ENCODE measurements at places on chromosomes 1 and 21.

GRCh38 chr1:119914071-119914470, 17.8 kb upstream of the ADAM30 start:
- no peak for DNase-seq

- no peak for DNase-seq
These were observed 91.1 kb downstream of the RUNX1 start for GRCh38 chr21:34958040-34958439.

- no peak for DNase-seq
These were observed 13.4 kb downstream of the LAPTM5 start for GRCh38 chr1:30744060-30744756.

DNA sequence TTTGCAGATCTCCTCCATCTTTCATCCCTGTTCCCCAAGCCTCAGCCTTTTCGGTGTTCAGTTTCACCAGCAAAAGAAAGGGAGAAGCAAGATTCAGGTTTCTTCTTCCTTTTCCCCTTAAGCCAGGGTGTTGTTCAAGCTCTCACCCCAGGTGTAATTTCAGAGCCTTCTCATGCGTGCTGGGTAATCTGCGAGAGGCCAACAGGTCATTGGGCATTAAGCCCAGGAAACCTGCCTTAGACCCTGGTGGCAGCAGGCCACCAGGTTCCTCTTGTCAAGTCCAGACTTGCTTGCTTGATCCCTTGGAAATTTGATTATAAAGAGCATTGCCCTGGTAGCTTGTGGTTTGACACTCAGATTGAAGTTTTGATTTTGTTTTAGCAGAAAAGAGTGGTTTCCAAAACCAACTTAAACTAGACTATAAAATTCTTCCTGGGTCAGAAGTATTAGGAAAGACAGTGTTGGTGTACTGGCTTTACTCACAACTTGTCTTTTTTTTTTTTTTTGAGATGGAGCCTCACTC, 6.9 kb downstream of the AKR1A1 start:
- no peak for DNase-seq

DNA sequence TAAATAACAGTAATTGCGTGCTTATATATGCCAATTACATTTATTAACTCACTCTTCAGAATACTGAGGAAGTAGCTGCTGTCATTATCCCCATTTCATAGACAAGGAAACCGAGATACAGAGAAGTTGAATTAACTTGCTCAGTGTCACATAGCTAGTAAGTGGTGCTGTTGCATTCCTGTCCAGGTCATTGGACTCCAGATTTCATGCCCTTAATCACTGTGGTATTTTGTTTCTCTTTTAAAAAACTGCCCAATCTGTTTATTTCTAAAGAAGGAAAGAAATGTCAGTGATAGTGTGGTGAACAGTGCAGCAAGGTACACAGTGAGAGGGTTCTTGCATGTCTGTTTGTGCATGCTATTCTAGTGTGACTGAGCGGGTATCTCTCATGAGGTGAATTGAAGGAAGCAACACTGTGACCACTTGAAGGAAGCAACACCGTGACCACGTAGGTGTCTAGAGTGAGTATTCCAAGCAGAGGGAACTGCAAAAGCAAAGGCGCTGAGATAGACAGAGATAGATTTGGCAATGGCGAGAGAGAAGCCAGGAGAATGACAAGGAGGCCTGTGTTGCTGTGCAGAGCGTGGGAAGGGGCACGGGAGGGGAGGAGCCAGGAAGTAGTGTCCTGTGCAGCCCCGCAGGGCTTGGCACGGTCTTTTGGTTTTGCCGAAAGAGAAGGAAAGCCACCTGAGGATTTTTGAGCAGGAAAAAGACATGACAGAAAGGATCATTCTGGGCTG, 95.9 kb downstream of the CAMTA1 start:
- no peak for DNase-seq

DNA sequence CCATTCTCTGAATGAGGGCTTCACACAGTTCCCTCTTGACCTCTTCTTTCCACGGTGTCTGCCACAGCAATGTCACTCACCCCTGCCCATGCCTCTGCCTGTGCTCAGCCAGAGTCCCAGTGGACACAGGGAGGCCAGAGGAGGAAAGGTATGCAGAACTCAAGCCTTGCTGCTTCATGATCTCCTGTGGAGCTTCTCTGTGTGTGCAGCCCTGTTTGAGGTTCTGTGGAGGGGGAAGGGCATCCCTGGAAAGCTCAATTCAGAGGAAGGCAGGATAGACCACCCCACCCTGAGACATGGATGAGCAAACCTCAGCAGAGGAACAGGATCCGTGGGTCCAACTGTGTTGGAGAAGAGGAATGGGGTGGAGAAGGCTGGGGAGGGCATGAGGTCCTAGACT, 2.0 kb downstream of the HCN3 start:
- no peak for DNase-seq

GRCh38 chr1:23756676-23757075, 13.4 kb downstream of the ELOA start:
- no peak for DNase-seq

GRCh38 chr21:14603202-14603601, 57.1 kb upstream of the SAMSN1 start:
- no peak for DNase-seq

GRCh38 chr1:202201266-202201665, 7.7 kb downstream of the LGR6 start:
- no peak for DNase-seq

GRCh38 chr21:39093526-39093925, 89.7 kb downstream of the PSMG1 start:
- no peak for DNase-seq

DNA sequence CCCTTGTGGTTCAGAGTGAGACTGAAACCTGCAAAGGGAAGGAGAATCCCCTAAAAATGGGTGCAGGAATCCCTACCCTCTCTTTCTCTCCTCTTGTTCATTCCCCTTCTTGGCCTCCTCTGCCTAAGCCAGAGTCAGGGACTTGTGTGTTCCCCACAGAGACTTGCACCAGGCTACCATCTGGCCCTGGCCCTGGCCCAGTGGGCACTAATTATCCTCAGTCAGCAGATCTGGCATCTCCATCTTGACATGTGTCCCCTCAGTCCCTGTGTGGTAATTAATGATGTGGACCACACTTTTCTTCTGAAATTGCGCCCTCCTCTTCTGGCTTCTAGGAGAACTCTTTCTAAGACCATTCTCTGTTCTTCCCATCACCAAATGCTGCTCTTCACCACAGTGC, 354.4 kb downstream of the SETD4 start:
- DNase-seq: no peak

GRCh38 chr1:26537951-26538352, 8.4 kb downstream of the RPS6KA1 start:
- DNase-seq: no peak

- DNase-seq: no peak
These were observed 109.1 kb upstream of the HOOK1 start for GRCh38 chr1:59705466-59706302.

DNA sequence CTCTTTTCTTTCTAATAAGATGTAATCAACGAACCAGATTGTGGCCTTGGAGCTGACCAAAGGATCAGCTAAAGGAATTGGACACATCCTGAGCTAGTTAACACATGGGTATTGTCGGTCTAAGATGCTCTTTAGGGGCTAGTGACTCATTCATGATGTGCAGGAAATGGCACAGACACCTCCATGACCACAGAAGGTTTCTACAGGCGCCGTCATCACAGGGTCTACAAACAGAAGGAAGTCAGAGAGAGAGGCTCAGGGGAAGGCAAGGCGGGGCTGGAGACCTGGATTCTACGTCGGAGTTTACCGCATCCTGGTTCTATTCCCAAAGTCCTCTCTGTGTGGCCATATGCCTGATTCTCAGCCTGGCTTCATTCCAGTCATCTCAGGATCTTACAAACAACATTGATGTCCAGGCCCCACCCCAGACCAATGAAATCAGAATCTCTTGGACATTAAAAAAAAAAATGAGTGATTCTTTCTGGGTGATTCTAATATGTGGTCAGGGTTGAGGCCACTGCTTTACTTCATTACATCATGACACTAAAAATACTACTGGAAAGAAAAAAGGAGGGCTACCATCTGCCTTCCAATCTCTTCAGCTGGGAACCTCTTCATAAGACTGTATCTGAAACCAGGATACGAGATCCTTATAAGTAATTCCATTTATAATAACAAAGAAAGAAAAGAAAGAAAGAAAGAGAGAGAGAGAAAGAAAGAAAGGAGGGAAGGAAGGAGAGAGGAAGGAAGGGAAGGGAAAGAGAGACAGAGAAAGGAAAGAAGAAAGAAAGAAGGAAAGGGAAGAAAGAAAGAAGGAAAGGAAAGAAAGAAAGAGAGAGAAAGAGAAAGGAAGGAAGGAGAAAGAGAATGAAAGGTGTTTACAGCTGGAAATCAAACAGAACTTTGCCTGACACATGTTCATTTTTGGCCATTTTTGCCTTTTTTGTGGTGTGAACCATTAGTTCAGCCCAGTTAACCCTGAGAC, 11.6 kb upstream of the KCNJ15 start:
- peak; percentile 6 for DNase-seq

- DNase-seq: no peak
These were observed 860 bp upstream of the SHCBP1L start for GRCh38 chr1:182953826-182954225.

GRCh38 chr1:35539824-35540261, 17.4 kb downstream of the KIAA0319L start:
- no peak for DNase-seq

- DNase-seq: no peak
These were observed 34.0 kb upstream of the CRNN start for GRCh38 chr1:152448095-152448494.

- no peak for DNase-seq
These were observed 193.9 kb downstream of the CAMTA1 start for GRCh38 chr1:6979003-6979613.

DNA sequence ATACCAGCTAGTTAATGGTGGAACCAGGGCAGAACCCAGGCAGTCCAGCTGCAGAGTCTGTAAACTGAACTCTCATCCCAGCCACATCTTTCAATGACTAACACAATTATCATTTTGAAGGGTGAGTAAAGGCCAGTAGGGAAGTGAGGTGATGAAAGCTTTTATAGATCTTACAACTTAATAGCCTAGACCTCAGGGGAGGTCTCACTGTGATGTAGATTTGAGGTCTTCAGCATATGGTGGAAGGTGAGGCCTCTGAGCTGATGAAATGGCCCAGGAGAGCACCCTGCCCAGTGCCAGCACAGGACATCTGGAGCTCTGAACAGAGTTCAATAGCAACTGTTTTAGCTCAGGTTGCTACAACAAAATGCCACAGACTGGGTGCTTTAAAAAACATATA, 44.8 kb upstream of the POU2F1 start:
- no peak for DNase-seq

- no peak for DNase-seq
These were observed 5.9 kb downstream of the PHLDA3 start for GRCh38 chr1:201463071-201463552.

DNA sequence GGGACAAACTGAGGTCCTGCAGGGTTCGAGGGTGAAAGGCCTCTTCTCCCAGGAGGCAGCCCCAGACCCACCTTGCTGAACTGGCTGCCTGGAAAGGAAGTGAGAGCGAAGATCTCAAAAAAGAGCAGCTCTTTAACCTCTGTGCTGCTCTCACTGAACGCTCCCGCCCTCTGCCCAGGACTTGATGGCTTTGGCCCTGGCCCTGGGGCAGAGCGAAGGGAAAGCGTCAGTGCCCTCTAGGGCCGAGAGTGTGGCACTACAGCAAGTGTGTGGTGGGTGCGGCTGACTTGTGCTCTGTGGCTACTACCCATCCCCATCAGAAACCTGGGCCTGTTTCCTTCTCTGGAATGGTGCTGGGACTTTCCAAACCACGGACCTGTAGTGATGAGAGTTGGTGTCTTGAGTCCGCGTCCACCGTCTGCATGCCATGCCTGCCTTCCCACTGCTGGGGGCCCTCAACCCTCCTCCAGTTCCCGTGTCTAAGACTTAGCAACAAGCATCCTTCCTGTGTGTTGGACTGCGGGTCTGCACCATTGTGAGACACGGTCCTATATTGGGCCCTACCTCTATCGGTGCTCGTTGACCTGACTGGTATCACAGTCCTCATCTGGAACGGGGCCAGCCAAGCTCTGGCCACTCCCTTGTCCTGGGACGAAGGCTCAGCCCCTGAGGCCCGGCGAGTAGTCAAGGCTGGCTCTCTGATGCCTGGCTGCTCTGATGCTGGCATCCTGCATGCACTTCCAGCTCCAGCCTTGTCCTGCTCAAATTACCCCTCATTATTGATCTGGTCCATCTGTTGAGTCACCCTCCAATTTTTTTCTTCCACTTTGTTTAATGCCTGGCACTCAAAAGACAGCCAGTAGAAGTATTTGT, 180.3 kb downstream of the DISC1 start:
- no peak for DNase-seq

GRCh38 chr21:39656209-39656608, 43.5 kb downstream of the B3GALT5 start:
- no peak for DNase-seq

- DNase-seq: no peak
These were observed 867 bp downstream of the PTPRC start for GRCh38 chr1:198639671-198640143.

DNA sequence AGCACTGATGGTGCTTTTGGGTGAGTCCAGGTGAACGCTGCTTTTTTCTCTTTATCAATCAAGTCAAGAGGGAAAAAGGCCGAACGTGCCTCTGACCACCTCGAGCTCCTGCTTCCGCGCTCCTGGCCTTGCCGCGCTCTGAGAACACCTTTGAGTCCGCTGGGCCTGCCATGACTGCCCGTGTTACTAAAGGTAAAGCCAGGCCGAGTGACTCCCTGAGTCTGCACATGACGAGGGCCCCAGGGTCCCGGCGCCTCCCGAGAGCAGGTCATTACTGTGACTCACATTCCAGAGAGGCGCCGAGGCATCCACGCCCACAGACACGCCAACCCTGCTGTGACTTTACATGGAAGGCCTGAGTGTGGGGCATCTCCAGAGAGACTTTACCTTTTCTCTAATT, 11.1 kb downstream of the POFUT2 start:
- no peak for DNase-seq

- no peak for DNase-seq
These were observed 157.9 kb upstream of the NRIP1 start for GRCh38 chr21:15222707-15223106.

GRCh38 chr1:20233866-20234265, 47.5 kb upstream of the PLA2G2C start:
- no peak for DNase-seq

GRCh38 chr1:231724876-231725647, 98.5 kb downstream of the DISC1 start:
- DNase-seq: no peak

DNA sequence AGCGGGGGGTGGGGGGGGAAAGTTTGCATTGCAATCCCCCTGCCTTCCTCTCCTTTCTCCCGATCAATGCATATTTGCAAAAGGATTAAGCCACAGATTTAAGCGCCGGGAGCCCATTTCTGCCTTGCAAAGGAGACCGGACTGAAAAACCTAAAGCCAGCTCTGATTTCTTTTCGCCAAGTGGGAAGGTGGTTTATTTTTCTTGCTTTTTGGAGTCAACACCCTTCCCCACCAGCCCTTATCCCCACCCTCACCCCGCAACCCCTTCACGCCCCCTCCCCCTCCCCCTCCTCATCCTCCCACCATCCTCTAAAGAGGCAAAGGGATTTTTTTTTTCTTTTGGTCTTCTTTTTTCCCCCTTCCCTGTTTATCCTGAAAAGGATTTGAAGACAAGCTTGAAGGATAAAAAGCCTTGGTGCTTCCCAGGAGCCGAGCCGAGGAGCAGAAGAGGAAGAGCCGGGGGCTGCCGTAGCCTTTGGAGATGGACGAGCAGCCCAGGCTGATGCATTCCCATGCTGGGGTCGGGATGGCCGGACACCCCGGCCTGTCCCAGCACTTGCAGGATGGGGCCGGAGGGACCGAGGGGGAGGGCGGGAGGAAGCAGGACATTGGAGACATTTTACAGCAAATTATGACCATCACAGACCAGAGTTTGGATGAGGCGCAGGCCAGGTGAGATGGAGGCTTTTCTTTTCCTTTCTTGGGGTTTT, 513 bp downstream of the PBX1 start:
- DNase-seq: no peak
